ENCODE measurements at places on chromosomes 2 and 18. TPM values are rescaled to one million over a fixed set of nuclear protein-coding genes. Genes with fewer than 3 reads are reported as not detected.

DNA sequence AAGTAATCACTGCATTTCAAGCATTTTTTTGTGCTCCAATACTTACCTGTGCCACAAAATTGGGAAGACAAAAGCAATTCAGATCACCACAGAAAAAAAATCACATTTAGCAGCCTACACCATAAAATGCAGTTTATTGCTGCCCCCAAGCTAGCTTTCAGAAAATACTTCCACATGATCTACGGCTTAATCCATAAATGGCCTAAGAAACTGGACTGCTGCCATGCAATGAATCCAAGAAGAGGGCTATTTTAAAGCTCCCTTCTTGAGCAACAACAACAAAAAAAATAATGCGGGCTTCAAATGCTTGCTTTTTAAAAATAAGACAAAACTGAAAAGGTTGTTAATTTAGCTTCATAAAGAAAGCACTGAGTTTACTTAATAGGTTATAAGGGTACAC lies 272.3 kb downstream of the RAD51AP2 start:
- H3K36me3 ChIP-seq: no peaks in the 10 kb centered on the region
- H3K27me3 ChIP-seq: no peaks in the 10 kb centered on the region
- no peak overlapping the region for H3K27ac ChIP-seq
- DNase-seq: no peak
- H3K4me1 ChIP-seq: peaks cover 4% of the 10 kb centered on the region

DNA sequence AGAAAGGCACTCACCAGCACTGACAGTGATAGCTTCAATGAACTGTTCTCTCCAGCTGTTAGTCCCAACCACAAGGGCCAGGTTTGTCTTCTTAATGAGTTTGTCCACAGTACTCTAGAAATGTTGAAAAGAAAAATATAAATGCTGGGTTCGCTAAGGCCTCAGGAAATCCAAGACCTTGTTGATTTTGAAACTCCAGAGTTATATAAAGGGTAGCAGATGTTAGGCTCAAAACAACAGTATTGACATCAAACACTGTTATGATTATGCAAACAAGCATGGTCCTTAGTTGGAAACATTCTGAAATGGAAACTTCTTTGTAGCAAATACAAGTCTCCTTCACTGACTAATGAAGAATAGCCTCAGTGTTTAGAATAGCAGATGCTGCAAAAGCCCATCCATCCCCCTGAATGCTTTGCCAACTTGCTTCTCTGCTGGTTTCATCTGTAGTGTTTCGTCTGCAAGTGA lies 291.1 kb downstream of the SLC8A1 start:
- no peak overlapping the region for H3K27ac ChIP-seq
- DNase-seq: no peak
- H3K27me3 ChIP-seq: no peaks in the 10 kb centered on the region
- no peaks in the 10 kb centered on the region for H3K36me3 ChIP-seq
- no peaks in the 10 kb centered on the region for H3K4me1 ChIP-seq

GRCh38 chr18:811892-812375 lies at the start of gene YES1:
Gene YES1 (minus strand): TSS chr18:812242. CDS start chr18:756827, 55,415 bp downstream.
- no peak for DNase-seq
- H3K27ac ChIP-seq: peak within 1 kb of the TSS; percentile 76
- peaks cover 59% of the 10 kb centered on the region for H3K27me3 ChIP-seq
- peaks cover 6% of the 10 kb centered on the region for H3K36me3 ChIP-seq
- peak within 1 kb of the TSS; percentile 80 for H3K4me3 ChIP-seq

- H3K36me3 ChIP-seq: no peaks in the 10 kb centered on the region
- H3K27me3 ChIP-seq: no peaks in the 10 kb centered on the region
- H3K27ac ChIP-seq: no peak overlapping the region
- DNase-seq: no peak
Observed at GRCh38 chr2:204030322-204030721, 93.8 kb downstream of the ICOS start.

DNA sequence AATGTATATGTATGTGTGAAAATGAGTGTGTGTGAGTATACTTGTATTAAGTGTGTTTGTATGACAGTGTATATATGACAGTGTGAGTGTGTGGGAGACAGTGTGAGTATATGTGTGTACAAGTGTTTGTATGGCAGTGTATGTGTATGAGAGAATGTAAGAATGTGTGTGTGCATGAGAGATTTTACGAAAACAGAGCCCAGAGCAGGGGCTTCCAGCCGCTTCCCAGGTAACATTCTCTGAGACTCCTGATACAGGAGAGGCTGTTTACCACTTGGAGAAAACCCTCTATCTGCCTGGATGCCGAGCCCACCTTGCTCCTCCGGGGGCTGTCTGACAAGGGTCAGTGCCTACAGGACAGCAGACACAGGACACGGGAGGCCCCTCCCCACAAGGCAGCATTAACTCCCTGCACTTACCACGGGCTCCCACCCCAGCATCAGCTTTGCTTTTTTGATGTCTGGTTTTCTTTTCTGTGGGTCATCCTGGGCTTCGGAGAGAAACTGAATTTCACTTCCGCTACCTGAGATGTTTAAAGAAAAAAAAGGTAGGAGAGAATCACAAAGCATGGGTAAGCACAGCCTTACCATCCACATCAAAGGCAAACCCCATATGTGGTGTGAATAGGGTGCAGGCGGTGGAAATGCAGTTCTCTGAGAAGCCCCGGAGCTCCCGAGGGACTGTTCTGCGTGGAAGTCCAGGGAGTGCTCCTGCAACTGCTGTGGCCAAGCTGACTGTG lies 97.6 kb downstream of the UXS1 start:
- H3K27me3 ChIP-seq: no peaks in the 10 kb centered on the region
- H3K36me3 ChIP-seq: peaks cover 74% of the 10 kb centered on the region
- no peak for DNase-seq
- H3K4me1 ChIP-seq: peaks cover 28% of the 10 kb centered on the region

GRCh38 chr2:37906131-37906530 lies 19.0 kb upstream of the RMDN2 start:
- no peak overlapping the region for H3K4me3 ChIP-seq
- H3K27ac ChIP-seq: no peak overlapping the region
- DNase-seq: no peak
- H3K4me1 ChIP-seq: no peaks in the 10 kb centered on the region
- peaks cover 2% of the 10 kb centered on the region for H3K27me3 ChIP-seq
- H3K36me3 ChIP-seq: no peaks in the 10 kb centered on the region

- no peaks in the 10 kb centered on the region for H3K4me1 ChIP-seq
- no peaks in the 10 kb centered on the region for H3K27me3 ChIP-seq
- H3K27ac ChIP-seq: no peak overlapping the region
- no peak for DNase-seq
- no peak overlapping the region for H3K4me3 ChIP-seq
Observed at GRCh38 chr2:181275643-181276070, 181.5 kb upstream of the ITGA4 start.

GRCh38 chr2:108919571-108920373 lies 69.2 kb downstream of the EDAR start:
- H3K4me1 ChIP-seq: no peaks in the 10 kb centered on the region
- H3K27me3 ChIP-seq: no peaks in the 10 kb centered on the region
- no peak overlapping the region for H3K4me3 ChIP-seq
- no peak for DNase-seq

GRCh38 chr2:189248141-189248540 lies 68.6 kb upstream of the COL5A2 start:
- no peak overlapping the region for H3K27ac ChIP-seq
- no peak for DNase-seq
- no peak overlapping the region for H3K4me3 ChIP-seq

DNA sequence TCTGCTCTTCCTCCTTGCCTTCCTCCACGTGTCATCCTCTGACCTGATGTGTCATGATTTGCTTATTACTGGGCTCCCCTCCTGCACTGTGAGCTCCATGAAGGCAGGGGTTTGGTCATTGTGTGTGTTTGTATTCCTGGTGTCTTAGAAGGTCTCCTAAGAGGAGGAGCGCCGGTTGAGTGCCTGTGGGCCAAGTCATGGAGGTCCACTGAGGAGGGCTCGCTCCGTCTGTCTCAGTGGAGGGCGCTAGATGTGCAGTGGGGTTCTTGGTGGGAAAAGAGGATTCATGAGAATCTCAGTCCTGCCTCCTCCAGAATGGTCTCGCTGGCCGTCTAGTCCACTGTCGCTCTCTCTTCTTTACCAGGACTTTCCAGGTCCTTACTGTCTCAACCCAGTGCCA lies 100.2 kb downstream of the VWA3B start:
- no peak for DNase-seq
- no peaks in the 10 kb centered on the region for H3K27me3 ChIP-seq
- no peaks in the 10 kb centered on the region for H3K4me1 ChIP-seq
- H3K36me3 ChIP-seq: no peaks in the 10 kb centered on the region

DNA sequence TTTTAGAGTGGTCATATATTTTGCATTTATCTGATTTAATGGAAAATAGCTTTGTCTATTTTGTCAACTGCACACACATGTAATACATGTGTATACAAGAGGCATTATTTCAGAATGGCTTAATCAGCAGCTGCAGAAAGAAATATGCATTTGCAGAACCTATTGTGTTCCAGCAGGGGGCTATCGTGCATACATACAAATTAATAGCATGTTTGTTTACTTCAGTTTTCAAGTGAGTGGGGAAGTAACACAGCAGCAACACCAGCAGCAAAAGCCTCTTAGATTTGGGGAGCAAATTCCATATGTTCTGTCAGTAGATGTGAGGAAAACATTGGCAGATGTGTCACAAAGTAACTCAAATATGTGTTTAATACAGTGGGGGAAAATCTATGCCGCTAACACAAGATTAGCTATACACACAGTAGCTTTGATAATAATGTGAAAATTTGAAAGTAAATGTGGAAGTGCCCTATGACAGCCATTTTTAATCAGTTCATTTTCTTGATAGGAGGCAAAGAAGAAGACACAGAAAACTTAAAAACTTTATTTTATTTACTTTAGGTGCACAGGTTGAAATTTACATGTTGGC lies 218.1 kb downstream of the WDR7 start:
- H3K27me3 ChIP-seq: no peaks in the 10 kb centered on the region
- H3K27ac ChIP-seq: no peak overlapping the region
- DNase-seq: no peak
- no peaks in the 10 kb centered on the region for H3K36me3 ChIP-seq
- no peak overlapping the region for H3K4me3 ChIP-seq

DNA sequence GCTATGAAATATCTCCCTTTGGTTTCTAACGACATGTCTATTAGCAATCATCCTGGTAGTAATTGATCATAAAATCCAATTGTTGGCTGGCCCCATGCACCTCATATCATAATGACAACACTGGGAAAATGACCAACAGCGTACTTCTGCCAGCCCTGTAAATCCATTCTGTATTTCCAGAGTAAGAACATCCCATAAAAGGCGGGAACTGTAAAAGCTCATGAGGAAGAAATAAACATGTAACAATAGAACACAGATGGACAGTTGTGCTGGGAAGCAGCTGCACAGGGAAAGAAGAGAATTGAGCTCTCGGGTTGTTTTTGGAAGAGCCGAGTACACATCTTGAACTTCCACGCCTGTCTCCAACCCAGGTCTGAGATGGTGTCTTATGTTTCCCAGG lies 218.7 kb downstream of the CMPK2 start:
- H3K27ac ChIP-seq: no peak overlapping the region
- no peaks in the 10 kb centered on the region for H3K36me3 ChIP-seq
- no peak for DNase-seq
- H3K4me3 ChIP-seq: no peak overlapping the region

DNA sequence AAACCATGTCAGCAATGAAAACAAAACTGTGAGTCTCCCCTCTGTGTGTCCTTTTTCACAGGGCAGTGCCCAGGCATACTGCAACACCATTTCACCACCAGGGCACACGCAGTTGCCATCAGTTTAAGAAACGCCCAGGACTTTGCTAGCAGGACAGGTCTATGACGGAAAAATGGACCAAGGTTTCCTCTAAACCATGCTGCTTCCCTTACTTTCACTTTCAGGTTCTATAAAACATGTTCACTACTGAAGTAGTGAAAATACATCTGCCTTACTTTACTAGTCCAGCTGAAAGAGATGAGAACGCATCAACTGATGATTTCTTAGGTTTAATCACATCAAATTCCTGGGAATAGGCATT lies 110.5 kb downstream of the TCF4 start:
- H3K4me3 ChIP-seq: peak overlapping the region; percentile 97
- DNase-seq: peak; percentile 23
- peak overlapping the region; percentile 93 for H3K27ac ChIP-seq
- H3K36me3 ChIP-seq: peaks cover 2% of the 10 kb centered on the region
- H3K4me1 ChIP-seq: peaks cover 21% of the 10 kb centered on the region
- H3K27me3 ChIP-seq: no peaks in the 10 kb centered on the region

- no peaks in the 10 kb centered on the region for H3K36me3 ChIP-seq
- no peak for DNase-seq
- peaks cover 58% of the 10 kb centered on the region for H3K27me3 ChIP-seq
- H3K4me1 ChIP-seq: peaks cover 26% of the 10 kb centered on the region
- H3K27ac ChIP-seq: no peak overlapping the region
Observed at GRCh38 chr2:161427664-161428587, 11.8 kb downstream of the TBR1 start.

GRCh38 chr18:27404855-27405254 lies 219.7 kb upstream of the CHST9 start:
- no peaks in the 10 kb centered on the region for H3K27me3 ChIP-seq
- H3K4me3 ChIP-seq: no peak overlapping the region
- H3K27ac ChIP-seq: no peak overlapping the region
- H3K36me3 ChIP-seq: no peaks in the 10 kb centered on the region
- no peaks in the 10 kb centered on the region for H3K4me1 ChIP-seq

Gene TMEM17
- total RNA-seq: not detected

Gene SP3
- total RNA-seq: 139 TPM

Gene TXNL1
- 53.4 TPM for total RNA-seq

Gene OR6B2
- total RNA-seq: not detected

Gene PPIL3
- 52.5 TPM for total RNA-seq

Gene SERPINB13
- not detected for total RNA-seq

Gene FOXI3
- total RNA-seq: not detected

Gene CROCC2
- not detected for total RNA-seq

Gene LRRC30
- total RNA-seq: not detected

Gene RESP18
- not detected for total RNA-seq

Gene HOXD9
- total RNA-seq: not detected

Data from activated B cell treated with CpG ODN at 0.5 μM for 24 hours (primary cell).